ENCODE measurements at places on chromosomes 16 and 17. TPM values are rescaled to one million over a fixed set of nuclear protein-coding genes. Genes with fewer than 3 reads are reported as not detected.
A peak's percentile ranks its signal among the peaks of the same experiment; 100 is the strongest.

GRCh38 chr16:57166951-57167350 is 18.9 kb downstream of the PSME3IP1 start:
- peak; percentile 68 for DNase-seq

DNA sequence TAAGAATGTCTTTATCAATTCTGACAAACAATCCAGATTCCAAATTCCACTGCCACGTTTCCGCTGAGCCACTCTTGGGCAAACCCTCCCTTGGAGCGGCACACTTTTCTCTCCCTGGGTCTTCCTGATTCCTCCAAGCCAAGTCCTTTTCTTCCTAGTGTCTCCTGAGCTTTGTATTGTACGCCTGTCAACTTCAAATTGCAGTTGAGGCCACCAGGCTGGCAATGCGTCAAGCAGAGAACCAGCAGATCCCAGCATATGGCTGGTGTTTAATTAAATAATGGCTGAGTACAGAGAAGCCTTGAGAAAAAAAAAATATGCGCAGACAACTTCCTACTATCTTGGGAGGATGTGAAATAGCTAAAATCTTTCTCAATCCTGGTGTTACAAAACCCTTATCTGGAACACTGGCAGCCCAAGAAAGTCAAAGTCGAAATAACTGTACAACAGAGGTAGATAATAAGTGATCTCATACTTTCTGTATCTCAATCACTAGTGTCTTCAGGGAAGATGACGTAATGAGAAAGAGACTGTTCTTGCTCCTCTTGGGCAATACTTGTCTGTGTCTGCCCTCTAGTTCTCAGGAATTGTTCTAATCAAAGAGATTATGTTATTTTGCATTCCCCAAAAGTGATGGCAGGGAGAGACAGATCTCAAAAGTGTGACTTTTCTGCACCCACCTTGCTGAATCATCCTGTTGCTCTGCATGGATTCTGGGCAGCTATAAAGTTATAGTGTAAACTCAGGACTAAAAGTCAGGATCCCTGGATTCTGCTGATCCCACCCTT is 15.0 kb downstream of the SMIM36 start:
- DNase-seq: peak; percentile 67

DNA sequence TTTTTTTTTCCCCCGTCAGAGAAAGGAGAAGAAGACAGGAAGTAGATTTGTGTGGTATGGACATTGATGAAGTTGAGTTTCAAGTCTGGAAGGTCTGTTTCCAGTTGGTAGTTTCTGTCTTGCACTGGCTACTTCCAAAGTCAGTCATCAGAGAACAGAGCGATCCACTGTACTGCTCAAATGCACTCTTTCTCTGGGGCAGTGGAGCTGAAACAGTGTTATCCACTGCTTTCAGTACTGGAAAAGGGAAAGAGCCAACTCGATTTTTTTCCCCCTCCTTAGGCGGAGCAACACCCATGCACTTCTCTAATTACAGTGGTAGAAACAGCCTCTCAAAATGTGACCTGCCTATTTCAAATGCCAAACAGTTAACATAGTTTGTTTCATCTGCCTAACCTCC is 7.4 kb downstream of the PRKCA start:
- no peak for DNase-seq

The CES5A gene
- 0.51 TPM for total RNA-seq

GRCh38 chr16:83513008-83513755 is 294.6 kb upstream of the HSBP1 start:
- no peak for DNase-seq

Data from Right ventricle myocardium inferior (tissue), 1 donor.